ENCODE measurements at places on chromosomes 7 and 10.

GRCh38 chr7:102193806-102194205 lies 92.9 kb upstream of the SH2B2 start:
- H3K4me1 ChIP-seq, result no peaks in the 10 kb centered on the region
- DNase-seq, result no peak
- H3K36me3 ChIP-seq, result peaks cover 53% of the 10 kb centered on the region
- H3K27ac ChIP-seq, result no peak overlapping the region
- no peaks in the 10 kb centered on the region for H3K27me3 ChIP-seq
- no peak overlapping the region for H3K4me3 ChIP-seq

DNA sequence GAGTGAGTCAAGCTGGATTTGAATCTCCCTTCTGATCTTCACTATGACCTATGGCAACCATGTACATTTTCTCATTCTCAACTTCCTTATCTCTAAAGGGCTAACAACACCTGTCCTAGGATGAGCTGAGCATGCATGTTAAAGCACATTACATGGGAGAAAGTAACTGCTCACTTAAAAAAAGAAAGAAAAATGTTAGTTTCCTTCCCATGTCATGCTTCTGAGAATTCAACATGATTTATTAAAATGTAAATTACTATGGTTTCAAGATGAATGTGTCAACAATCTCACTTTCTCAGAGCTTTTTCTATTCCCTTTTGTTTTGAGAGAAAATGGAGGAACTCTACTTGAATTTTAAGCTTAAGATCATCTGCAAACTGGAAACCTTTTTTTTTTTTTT lies 295.3 kb downstream of the SKIDA1 start:
- no peaks in the 10 kb centered on the region for H3K4me1 ChIP-seq
- H3K27ac ChIP-seq, result no peak overlapping the region
- no peak overlapping the region for H3K4me3 ChIP-seq
- H3K36me3 ChIP-seq, result no peaks in the 10 kb centered on the region
- DNase-seq, result no peak
- no peaks in the 10 kb centered on the region for H3K27me3 ChIP-seq

GRCh38 chr7:33191340-33191739 lies 62.0 kb downstream of the BBS9 start:
- DNase-seq, result no peak
- no peak overlapping the region for H3K27ac ChIP-seq
- H3K4me1 ChIP-seq, result peaks cover 34% of the 10 kb centered on the region
- H3K36me3 ChIP-seq, result peaks cover 2% of the 10 kb centered on the region
- H3K4me3 ChIP-seq, result no peak overlapping the region

DNA sequence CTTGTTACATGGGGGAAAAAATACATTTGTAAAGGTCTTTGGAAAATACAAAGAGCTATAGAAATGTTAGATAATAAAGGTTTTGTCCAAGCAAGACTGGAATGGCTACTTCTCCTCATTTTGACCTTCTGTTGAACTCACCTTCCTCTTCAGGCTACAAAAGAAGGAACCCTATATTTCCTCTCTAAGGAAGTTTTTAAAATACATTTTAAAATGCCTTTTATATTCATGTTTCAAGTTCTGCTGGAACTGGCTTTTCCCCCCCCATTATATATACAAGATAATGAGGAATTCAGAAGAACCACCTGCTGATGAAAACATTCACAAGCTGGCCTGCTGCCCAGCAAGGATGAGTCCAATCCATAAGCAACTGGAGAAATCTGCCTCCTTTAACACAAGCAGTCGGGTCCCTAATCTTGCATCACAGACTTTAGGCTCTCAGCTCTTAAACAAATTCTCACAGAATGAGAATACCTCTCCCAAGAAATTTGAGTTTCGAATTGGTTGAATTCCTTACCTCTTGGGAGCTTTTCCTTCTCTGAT lies 44.6 kb downstream of the MTERF1 start:
- DNase-seq, result no peak
- H3K27me3 ChIP-seq, result no peaks in the 10 kb centered on the region
- no peak overlapping the region for H3K27ac ChIP-seq
- H3K4me3 ChIP-seq, result no peak overlapping the region

GRCh38 chr10:20608503-20608902 lies 288.6 kb downstream of the NEBL start:
- H3K4me1 ChIP-seq, result no peaks in the 10 kb centered on the region
- no peak overlapping the region for H3K4me3 ChIP-seq
- no peaks in the 10 kb centered on the region for H3K36me3 ChIP-seq
- no peak overlapping the region for H3K27ac ChIP-seq

DNA sequence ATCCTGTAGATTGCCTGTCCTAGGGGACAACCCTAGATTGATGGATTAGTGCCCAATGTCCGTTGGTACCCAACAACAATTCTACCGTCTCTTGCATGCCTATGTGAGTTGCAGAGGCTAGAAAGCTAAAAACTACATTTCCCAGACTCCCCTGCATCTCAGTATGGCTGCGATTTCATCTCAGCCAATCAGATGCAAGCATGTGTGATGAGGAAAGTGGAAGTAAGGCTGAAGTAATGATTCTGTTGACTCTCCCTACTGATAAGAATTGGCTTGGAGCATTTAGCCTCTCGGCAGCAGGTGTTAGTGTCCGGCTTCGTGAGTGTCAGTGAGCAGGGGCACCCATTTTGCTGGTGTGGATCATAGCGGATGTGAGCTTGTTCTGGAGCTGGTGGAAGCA lies 171.9 kb downstream of the FGFR2 start:
- H3K4me3 ChIP-seq, result no peak overlapping the region
- H3K4me1 ChIP-seq, result no peaks in the 10 kb centered on the region
- DNase-seq, result no peak
- no peaks in the 10 kb centered on the region for H3K36me3 ChIP-seq

DNA sequence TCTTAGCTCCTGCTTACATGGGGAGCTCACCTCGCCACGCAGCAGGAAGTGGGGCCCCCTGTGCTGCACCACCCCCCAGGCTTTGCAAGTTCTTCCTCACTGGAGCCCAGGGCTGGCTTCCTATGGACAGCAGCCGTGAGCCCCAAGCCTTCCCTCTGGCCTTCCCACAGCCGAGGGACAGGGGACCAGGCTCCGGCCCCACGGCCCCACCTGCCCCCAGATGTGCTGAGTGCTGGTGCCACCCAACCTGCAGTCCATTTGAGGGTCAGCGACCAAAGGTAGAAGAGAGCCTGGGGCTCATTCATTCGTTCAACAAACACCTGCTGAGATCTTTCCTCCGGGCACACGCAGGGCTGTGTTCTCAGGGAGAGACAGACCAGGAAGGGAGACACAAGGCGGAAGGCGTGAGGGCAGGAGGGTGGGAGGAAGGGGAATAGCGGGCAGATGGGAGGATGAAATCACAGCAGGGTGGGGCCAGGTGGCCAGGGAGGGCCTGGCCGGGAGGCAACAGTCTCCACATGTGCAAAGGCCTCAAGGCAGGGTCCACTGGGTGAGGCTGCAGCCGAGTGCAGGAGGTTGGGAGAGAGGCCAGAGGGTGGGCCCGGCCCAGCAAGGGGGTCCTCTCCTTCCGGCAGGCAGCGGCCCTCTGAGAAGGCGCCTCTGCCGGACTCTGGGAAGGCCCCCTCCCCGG lies 100.1 kb downstream of the FOXL3 start:
- no peak overlapping the region for H3K4me3 ChIP-seq
- H3K27me3 ChIP-seq, result no peaks in the 10 kb centered on the region
- H3K36me3 ChIP-seq, result peaks cover 8% of the 10 kb centered on the region
- H3K27ac ChIP-seq, result no peak overlapping the region

GRCh38 chr7:131186816-131187215 lies 140.9 kb upstream of the MKLN1 start:
- no peaks in the 10 kb centered on the region for H3K36me3 ChIP-seq
- peaks cover 29% of the 10 kb centered on the region for H3K4me1 ChIP-seq
- no peak overlapping the region for H3K4me3 ChIP-seq
- DNase-seq, result no peak
- H3K27me3 ChIP-seq, result no peaks in the 10 kb centered on the region
- peak overlapping the region; percentile 1 for H3K27ac ChIP-seq

DNA sequence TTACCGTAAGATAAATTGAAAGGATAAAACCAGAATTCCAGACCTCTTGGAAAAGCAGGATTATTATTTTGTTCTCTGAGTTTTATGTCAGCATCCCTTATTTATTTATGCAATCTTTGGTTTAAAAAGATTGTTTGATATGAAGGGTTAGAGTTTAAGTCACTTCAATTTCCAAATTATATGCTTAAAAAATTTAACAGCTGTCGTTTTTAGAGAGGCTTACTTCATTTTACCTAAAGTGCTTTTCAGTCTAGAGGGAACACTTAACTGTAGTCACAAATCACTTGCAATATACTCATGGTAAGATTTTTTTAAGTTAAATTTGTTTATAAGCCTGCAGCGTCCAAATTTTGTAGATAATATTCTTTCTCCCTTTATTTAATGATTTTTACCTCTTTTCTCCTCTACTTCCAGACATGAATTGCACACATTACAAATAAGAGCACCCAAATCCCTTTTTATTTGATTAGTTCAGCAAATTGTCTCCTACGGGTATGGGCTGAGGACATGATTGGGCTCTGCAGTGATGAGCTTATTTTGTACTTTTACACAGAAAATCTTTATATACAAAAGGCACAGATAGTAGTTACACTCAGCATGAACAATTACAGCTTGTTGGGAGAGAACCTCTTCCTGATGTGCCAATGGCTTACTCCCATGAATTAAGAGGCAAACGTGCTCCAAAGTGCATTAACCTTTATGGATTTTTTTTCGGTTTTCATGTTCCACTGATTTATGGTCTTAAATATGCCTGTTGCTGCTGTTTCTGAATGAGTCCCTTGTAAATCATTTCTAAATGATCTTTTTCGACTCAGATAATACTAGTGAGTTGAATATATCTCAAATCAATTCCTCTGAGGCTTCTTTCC lies 319.3 kb upstream of the LRGUK start:
- H3K27ac ChIP-seq, result no peak overlapping the region
- no peaks in the 10 kb centered on the region for H3K27me3 ChIP-seq
- peaks cover 3% of the 10 kb centered on the region for H3K4me1 ChIP-seq
- H3K4me3 ChIP-seq, result no peak overlapping the region

DNA sequence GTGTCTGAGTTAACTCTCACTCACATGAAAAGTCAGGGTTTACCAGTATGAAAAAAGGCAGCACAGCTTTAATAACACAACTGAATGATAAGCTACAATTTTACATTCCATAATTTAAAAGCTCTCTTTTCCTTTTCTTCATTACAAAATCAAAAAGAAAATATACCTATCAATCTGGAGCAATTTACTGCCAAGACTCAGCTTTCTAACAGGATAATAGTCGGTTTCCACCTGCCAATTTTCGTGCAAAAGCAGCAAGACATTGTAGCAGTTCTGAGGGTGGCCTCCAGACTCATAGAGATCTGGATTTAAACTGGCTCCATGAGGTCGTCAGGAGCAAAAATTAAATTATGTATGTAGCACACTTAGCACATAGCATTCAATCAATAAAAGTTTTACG lies 191.0 kb downstream of the GLI3 start:
- no peak overlapping the region for H3K27ac ChIP-seq
- H3K4me3 ChIP-seq, result no peak overlapping the region
- no peaks in the 10 kb centered on the region for H3K36me3 ChIP-seq
- no peaks in the 10 kb centered on the region for H3K4me1 ChIP-seq

DNA sequence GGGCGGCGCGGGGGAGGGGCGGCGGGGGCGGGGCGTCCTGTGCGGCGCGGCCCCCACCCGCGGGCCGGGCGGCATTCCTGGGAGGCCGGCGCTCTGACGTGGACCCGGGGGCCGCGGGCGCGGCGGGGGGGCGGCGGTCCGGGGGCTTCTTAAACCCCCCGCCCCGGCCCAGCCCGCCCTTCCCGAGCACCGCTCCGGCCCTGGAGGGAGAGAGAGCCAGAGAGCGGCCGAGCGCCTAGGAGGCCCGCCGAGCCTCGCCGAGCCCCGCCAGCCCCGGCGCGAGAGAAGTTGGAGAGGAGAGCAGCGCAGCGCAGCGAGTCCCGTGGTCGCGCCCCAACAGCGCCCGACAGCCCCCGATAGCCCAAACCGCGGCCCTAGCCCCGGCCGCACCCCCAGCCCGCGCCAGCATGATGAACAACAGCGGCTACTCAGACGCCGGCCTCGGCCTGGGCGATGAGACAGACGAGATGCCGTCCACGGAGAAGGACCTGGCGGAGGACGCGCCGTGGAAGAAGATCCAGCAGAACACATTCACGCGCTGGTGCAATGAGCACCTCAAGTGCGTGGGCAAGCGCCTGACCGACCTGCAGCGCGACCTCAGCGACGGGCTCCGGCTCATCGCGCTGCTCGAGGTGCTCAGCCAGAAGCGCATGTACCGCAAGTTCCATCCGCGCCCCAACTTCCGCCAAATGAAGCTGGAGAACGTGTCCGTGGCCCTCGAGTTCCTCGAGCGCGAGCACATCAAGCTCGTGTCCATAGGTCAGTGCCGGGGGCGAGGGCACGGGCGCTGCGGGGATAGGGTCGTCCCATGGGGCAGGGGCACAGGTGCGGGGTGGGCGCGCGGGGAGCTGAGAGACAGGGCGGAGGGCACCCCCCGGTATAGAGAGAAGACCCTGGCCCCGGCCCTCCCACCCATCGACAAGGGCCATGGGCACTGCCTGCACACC lies at the start of gene FLNC:
FLNC (plus strand) TSS at position 176 of the 947 bp plus-strand sequence; CDS start at position 408, 232 bp downstream.
- peaks cover 59% of the 10 kb centered on the region for H3K27me3 ChIP-seq
- H3K4me3 ChIP-seq, result peak within 1 kb of the TSS; percentile 65
- no peaks in the 10 kb centered on the region for H3K36me3 ChIP-seq

DNA sequence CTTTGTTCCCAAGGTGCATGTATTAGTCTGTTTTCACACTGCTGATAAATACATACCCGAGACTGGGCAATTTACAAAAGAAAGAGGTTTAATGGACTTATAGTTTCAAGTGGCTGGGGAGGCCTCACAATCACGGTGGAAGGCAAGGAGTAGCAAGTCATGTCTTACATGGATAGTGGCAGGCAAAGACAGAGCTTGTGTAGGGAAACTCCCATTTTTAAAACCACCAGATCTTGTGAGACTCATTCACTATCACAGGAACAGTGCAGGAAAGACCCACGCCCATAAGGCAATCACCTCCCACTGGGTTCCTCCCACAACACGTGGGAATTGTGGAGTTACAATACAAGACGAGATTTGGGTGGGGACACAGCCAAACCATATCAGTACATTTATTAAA lies 92.9 kb downstream of the PPP1R3C start:
- no peak overlapping the region for H3K27ac ChIP-seq
- H3K4me3 ChIP-seq, result no peak overlapping the region
- H3K27me3 ChIP-seq, result peaks cover 8% of the 10 kb centered on the region
- no peak for DNase-seq
- no peaks in the 10 kb centered on the region for H3K4me1 ChIP-seq
- peaks cover 3% of the 10 kb centered on the region for H3K36me3 ChIP-seq

DNA sequence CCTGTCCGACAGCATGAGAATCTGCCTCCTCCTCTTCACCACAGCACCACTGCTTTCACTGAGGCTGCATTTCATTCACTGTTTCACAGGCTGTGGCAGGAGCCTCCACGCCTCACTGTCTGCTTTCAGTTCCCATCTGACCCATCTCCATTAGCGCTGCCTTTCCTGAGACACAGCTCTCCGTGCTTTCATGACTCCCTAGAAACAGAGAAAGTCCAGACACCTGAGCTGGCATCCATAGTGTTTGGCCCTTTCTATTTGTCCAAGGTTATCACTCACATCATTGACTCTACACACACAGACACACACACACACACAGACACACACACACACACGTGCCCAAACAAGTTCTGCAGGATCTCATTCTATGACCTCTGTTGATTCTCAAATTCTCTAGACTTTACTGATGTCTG lies 5.2 kb downstream of the LGI1 start:
- H3K27ac ChIP-seq, result no peak overlapping the region
- H3K4me1 ChIP-seq, result peaks cover 2% of the 10 kb centered on the region
- H3K36me3 ChIP-seq, result no peaks in the 10 kb centered on the region
- H3K27me3 ChIP-seq, result peaks cover 34% of the 10 kb centered on the region
- H3K4me3 ChIP-seq, result no peak overlapping the region
- DNase-seq, result no peak

- no peak for DNase-seq
- H3K4me3 ChIP-seq, result no peak overlapping the region
- no peaks in the 10 kb centered on the region for H3K4me1 ChIP-seq
- H3K27ac ChIP-seq, result no peak overlapping the region
Measured at GRCh38 chr7:141386881-141387280, 164.3 kb upstream of the AGK start.
